ENCODE measurements at places on chromosomes 12 and 14.

DNA sequence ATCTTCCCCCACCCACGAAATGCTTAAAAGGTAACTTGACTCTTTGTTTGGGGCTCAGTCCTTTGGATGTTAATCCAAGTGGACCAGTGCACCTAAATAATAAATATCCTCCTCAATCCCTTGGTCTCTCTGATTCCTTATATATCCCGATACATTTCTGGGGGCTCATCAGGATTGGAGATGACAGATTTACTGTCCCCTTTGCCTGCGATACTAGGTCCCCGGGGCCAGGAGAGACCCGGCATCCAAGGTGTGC is 26.3 kb downstream of the KLRK1 start:
- DNase-seq = no peak

- peak; percentile 58 for DNase-seq
Measured at GRCh38 chr14:20857630-20858261, 33.4 kb upstream of the RNASE3 start.

- DNase-seq = peak; percentile 9
Measured at GRCh38 chr12:67025543-67026114, 243.5 kb upstream of the CAND1 start.

- no peak for DNase-seq
Measured at GRCh38 chr12:114448618-114448933, 42.6 kb upstream of the TBX5 start.

GRCh38 chr14:100674897-100675619 is 51.6 kb upstream of the DLK1 start:
- DNase-seq = no peak

DNA sequence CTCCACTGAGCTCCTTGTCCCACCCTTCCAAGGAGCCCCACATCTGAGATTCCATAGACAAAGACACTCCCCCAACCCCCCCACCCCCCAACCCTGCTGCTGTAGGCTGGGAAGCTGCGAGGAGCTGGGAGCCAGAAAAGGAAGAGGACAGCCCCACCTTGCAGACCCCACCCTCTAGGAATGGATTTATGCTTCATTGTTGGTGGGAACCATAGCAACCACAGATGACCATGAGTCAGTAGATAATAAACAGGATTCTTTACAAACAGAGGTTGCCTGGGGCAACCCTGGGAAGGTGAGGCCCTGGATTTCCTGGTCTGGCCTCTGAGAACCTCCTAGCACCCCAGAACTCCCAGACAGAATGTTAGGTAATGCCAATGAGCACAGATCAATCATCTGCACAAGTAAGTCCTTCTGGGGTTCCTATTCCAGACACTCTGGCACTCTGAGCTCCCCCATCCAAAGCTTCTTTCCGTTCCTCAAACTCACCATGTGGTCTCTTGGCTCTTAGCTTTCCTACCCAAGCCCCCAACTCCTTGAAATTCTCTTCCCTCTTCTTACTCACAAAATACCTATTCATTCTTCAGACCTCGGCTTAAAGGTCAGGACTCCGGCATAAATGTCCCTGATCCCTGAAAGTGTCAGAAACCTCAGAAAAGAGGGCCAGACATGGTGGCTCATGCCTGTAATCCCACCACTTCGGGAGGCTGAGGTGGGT is 15.2 kb upstream of the PLEKHG6 start:
- DNase-seq = no peak

GRCh38 chr12:55681142-55682077 is 26.3 kb downstream of the ITGA7 start:
- no peak for DNase-seq

DNA sequence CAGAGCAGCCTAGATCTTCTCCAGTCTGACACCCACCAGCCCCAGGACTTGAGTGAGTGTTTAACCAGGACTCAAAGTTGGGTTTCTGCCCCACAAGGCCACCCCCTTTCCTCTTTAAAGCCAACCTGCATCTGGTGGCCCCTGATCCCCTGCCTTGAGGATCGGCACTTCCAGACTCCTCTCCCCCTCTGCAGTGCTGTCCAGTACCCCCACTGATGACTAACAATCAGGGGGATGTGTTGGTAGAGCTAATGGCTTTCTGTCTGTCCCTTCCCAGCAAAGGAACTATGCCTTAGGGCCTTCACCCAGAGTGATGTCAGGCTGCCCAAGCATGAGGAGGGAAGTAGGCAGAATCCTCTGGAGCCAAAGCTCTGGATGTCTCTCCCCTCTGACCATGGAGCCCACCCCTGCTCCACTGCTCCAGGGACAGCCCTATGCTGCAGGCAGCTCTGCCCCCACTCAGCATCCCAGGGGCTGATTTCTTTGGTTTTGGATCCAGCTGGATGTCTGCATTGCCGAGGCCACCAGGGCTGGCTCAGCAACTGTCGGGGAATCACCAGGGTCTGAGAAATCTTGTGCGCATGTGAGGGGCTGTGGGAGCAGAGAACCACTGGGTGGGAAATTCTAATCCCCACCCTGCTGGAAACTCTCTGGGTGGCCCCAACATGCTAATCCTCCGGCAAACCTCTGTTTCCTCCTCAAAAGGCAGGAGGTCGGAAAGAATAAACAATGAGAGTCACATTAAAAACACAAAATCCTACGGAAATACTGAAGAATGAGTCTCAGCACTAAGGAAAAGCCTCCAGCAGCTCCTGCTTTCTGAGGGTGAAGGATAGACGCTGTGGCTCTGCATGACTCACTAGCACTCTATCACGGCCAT is 42.9 kb downstream of the DAD1 start:
- DNase-seq = no peak

- DNase-seq = no peak
Measured at GRCh38 chr12:64991121-64991611, 129.9 kb downstream of the WIF1 start.

- DNase-seq = no peak
Measured at GRCh38 chr12:7612851-7613250, 52.9 kb downstream of the APOBEC1 start.

GRCh38 chr14:77140359-77141213 is 1.0 kb downstream of the ZDHHC22 start:
- DNase-seq = no peak

GRCh38 chr14:59363531-59364226 is 101.5 kb downstream of the GPR135 start:
- no peak for DNase-seq

DNA sequence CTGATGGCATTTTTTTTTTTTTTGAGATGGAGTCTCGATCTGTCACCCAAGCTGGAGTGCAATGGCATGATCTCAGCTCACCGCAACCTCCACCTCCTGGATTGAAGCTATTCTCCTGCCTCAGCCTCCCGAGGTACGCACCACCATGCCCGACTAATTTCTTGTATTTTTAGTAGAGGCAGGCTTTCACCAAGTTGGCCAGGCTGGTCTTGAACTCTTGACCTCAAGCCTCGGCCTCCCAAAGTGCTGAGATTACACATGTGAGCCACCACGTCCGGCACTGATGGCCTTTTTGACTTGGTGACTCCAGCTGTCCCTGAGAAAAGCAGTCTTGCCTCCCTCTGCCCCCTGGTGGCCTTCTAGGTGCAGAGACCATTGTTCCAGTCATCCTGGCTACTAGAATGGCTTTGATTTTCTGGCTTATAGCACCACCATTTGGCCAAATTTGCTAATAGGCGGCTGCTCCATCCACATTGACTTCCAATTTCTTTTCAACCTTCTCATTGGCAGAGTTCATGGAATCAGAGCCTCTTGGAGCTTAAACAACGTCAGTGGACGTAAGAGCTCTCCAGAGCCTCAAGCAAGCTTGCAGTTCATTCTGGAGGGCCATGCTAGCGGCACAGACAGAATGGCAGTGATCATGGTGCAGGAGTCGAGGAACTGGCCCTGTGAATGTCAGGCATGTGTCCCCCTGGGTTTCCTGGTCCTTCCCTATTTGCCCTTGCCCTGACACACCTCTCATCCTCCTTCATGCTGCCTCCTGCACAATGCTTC is 25.4 kb upstream of the EIF4B start:
- DNase-seq = peak; percentile 66

GRCh38 chr12:32881107-32881506 is 15.5 kb downstream of the PKP2 start:
- no peak for DNase-seq

GRCh38 chr14:106107703-106108102 is 581.3 kb downstream of the TMEM121 start:
- no peak for DNase-seq

DNA sequence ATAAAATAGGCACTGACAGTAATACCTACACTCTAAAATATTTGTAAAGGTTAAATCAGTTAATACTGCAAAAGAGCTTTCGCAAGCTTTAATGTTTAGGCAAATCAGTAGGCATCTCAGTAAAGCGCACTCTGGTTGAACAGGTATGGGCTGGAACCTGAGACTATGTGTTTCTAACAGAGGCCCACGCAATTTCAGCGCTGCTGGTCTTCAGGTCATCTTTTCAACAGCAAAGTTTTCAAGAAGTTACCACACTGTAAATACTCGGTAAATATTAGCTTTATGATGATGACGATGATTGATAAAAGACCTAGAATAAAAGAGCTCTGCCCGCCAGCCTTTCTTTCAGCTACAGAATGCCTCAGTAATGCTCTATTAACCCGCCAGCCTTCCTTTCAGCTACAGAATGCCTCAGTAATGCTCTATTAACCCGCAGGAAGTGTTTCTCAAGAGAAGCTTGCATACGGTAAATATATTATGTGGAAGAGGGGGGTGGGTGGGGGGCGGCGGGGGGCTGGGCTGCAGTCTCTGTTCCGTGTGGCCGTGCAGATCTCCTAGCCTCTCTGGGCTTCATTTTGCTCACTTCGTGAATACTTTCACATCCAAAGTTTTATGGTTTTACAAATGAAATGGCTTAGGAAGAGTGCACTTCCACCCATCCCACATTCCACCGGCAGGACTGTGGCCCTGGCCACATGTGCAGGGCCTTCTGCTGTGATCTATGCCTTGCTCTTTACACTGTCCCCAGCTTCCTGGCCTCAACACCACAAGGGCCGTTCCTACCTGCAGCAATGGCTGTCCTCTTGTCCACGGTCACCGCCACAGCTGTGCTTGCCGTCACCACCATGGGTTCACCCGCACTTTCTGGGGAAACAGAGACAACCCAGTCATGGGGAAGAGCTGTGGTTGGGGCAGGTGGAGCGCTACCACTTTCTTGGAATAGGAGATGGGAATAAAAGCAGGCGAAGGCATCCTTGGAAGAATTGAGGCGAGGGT is 19.9 kb downstream of the LRTM2 start:
- no peak for DNase-seq

DNA sequence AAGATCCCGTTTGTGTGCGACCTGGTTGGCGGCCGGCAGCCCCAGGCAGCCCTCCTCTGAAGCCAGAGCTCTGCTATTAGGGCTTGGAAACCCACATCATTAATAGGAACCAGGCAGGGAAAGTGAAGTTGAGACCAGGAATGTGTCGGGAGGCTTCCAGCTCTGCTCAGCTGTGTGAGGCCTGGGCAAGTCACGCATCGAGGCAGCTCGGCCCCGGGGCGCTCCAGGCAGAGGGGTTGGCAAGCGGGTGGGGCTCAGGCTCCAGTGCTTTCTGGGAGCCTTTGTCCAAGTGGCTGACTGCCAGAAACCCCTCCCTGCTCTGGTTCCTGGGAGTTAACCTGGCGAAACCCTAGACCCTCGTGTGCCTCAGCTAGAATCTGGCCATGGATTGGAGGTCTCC is 1151.7 kb downstream of the VRK1 start:
- no peak for DNase-seq

GRCh38 chr14:77649326-77649725 is 32.9 kb upstream of the SPTLC2 start:
- no peak for DNase-seq

- no peak for DNase-seq
Measured at GRCh38 chr14:22097072-22097471, 423.5 kb upstream of the OR4E1 start.

- DNase-seq = no peak
Measured at GRCh38 chr14:54606178-54606577, 39.2 kb downstream of the SAMD4A start.

GRCh38 chr12:10511756-10512355 is 6.2 kb downstream of the EIF2S3B start:
- DNase-seq = no peak

DNA sequence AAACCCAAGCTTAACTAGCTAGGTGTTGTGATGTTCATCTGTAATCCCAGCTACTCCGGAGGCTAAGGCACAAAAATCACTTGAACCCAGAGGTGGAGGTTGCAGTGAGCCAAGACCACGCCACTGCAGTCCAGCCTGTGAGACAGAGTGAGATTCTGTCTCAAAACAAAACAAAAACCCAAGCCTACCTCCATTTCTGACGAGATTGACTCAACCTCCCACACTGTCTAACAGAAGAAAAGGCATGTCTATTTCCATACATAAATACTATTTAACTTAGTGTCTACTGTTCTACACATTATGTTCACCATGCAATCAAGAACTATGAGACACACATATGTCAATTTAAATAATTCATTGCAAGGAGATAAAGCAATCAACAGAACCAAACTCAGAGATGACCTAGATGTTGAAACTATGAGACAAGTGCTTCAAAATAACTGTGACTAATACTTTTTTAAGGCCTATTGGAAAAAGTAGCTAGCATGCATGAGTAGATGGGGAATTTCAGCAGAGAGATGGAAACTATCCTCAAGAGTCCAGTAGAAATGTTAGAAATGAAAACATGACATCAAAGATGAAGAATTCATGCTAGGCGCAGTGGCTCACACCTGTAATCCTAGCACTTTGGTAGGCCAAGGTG is 75.9 kb upstream of the DHRS4 start:
- no peak for DNase-seq

GRCh38 chr12:14948672-14949071 is 10.3 kb upstream of the ERP27 start:
- DNase-seq = no peak

DNA sequence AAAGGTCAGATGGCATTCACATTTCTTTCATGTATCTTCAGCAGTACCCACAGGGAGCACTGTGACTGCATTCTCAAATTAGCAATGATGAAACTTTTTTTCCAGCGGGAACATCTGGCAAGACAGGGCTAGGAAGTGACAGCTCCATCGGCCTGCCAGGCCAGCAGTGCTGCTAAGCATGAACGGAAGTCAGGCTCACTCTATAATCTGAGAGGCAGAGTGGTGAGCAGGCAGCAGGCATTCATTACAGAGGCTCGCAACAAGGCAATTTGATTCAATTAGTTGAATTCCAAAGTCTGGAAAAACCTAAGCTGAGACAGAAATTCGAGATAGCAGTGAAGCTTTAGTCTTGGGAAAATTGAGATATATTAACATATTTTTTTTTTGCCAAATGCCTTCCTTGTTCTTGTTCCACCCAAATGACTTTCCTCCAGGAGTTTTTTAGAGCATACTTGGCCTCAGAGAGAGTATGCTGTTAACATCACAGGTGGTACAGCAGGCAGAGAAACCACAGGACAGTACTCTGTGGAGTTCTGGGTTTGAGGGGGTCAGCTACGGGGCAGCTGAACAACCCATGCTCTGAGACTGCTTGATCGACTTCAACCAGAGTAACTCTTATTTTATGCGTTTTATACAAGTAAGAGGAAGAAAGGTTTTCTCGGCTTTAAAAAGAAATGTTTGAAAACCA is 414.9 kb downstream of the APAF1 start:
- no peak for DNase-seq

- no peak for DNase-seq
Measured at GRCh38 chr12:131091976-131092691, 138.4 kb downstream of the ADGRD1 start.

GRCh38 chr12:50077099-50077498 is 8.0 kb upstream of the SMARCD1 start:
- DNase-seq = no peak
